ENCODE measurements at places on chromosomes 12 and 14. TPM values are rescaled to one million over a fixed set of nuclear protein-coding genes. Genes with fewer than 3 reads are reported as not detected.

The HOXC6 gene
- total RNA-seq, result not detected

The HOXC12 gene
- not detected for total RNA-seq

DNA sequence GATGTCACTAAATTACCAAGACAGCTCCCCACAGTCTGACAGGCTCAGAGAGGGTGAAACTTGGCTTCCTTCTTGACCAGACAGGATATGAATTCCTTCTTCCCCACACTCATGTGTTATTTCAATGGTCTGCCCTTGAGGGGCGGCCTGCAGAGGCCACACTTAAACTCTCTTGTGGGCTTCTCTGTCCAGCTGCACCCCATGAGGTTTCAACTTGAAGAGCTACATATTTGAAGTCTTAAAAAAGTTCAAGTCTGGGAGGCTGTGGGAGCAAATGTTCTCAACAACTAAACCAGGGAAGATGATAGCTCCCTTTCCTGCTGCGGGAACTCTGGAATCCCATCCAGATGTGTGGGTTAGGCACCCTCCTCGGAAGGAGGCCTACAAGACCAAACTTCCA is 98.3 kb downstream of the TTC7B start:
- DNase-seq, result no peak

DNA sequence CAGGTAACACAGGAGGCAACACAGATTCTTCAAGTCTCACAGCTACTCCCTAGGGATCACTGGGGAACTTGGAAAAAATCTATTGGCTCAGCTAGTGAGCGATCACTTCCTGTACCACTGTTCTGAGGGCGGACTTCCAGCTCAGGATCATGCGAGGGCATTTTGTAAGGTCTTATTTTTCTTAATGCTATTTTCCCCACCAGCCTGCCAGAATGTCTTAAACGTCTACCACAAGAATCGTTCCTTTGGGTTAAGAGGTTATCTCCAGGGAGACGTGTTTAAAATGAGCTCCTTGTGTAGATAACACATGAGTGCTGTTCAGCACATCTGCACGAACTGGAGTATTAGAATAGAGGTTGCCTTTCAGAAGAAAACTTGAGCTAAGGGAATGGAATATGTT is 162.6 kb downstream of the ETNK1 start:
- DNase-seq, result no peak

DNA sequence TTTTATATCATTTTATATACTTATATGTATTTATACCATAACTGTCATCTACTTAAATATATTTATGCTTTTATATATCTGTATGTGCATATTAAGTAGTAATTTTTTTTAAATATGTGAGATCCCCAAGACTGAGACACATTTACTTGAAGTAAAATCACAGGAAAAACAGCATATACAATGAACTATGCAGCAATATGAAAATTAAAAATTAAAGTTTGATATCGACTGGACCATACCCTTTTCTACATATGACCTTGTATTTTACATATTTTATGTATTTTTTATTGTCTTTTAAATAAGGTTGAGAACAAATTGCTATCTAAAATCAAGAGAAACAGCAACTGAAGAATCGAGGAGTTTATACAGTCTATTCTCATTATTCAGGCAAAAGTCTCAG is 50.0 kb downstream of the TSPAN19 start:
- DNase-seq, result no peak

Measured in activated T-helper 2 cell treated with anti-CD3 and anti-CD28 coated beads, Interferon-gamma antibody, Interleukin-2, Interleukin-4, amounts not matched to agents 10 μg/mL and 5 μg/mL and 100 μg/mL, durations not matched to agents 14 hours and 24 hours and 36 hours (primary cell).